Stimulated activated CD4-positive, alpha-beta T cell treated with anti-CD3 and anti-CD28 coated beads, Interleukin-15, amount 100 ng/mL, for 48 hours (primary cell): ENCODE measurements at places on chromosomes 6 and 20.

GRCh38 chr6:18247002-18247401 lies 17.3 kb downstream of the DEK start:
- no peak for DNase-seq

DNA sequence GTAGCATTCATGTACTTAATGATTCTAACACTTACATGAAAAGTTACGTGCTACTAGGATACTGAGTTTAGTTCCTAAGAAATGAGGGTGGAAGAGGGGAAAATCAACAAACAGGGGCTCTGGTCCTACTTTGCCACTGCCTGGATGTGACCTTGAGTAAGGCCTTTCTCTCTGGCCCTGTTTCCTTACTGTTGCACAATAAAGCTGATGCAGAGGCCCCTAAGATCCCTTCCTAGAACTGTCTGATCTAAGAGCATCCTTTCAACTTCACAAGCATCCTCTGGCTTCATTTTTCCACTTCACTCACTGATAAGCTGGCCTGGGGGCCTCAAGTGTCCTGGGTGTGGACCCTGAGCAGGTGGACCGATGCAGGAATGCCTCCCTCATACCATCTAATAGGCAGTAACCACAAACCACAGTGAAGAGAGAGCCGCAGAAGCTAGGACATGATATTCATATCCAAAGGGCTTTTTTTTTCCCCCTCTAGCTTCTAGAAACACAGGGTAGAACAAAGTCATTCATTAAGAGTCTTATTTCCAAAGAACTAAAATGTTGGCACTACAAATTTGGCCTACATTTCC lies 21.6 kb downstream of the FKBP1A start:
- DNase-seq = no peak

DNA sequence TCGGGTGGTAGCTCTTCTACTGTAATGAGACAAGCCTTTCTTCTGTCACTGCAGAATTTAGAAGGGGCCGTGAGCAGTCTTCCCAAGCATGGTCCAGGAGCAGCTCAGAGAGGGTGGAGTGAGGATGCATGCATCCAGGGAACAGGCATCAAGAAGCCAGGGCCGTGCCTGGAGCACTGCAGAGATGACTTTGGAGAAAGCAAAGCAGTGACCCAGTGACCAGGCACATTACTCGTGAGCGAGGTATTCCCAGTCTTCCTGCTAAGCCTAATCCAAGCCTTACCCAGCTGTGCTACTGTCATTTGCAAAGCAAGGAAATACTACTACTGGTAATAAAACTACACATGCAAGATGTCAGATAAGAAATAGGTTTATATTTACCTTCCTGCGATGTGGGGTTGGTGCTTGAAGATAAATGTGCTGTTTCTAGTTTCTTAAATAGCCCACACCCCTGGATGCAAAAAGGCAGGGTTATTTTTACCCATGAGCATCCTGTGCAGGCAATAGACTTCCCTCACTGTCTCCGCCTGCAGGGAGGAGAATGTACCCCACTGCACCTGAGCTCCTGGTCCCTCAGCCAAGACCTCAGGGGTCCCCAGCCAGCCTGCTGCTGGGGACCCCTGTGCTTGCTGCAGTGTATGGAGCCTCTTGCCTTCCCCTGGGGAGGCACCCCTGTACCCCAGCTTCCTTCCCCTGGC lies 62.9 kb downstream of the SSR1 start:
- DNase-seq = no peak

DNA sequence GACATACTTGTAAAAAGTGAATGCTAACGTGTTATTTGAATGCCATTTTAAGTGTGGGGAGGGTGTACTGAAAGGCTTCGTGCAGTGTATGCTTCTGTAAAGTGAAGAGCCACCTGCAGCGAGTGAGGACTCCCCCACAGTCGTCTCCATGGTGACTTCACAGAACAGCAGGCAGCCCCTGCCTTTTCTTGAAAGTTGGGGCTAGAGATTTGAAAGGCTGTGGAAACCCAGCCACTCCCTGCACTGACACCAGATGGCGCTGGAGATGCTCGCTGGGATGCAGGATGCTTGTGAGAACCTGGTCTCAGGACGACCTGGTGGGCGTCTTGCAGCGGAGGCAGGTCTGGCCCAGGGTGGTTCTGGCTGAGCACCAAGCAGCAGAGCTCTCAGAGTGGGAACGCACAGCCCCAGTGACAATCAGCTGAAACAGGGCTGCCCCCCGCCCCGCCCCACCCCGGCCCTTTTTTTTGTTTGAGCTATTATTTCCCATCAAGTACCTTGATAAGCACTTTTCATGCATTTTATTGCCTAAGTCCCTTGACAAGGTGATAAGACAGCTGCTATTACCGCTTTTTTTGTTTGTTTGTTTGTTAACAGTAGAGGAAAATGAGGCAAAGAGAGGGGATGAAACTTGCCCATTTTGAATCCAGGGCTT lies 150.3 kb downstream of the SYCP2 start:
- peak; percentile 23 for DNase-seq

- no peak for DNase-seq
Measured at GRCh38 chr20:62675877-62676260, 32.8 kb upstream of the NTSR1 start.

DNA sequence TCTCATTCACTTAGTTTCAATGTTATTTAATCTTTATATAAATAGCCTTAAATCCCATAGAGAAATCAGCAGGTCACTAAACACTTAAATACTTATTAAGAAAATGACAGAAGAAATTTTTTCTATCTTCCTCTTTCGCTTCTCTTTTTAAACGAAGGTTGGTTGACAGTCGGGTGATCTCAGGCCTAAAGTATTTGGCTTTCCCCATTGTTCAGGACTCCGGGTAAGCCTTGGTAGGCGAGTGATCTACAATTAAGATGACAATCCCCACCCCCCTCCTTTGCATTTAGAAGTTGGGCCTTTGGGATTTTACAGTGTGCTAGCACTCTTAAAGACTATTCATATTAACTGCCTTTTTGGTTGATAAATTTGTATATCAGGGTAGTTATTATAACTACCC lies 19.7 kb upstream of the UTRN start:
- no peak for DNase-seq

GRCh38 chr20:3047486-3048419 lies 1.9 kb downstream of the MRPS26 start:
- no peak for DNase-seq

GRCh38 chr6:28944412-28944865 lies 20.7 kb upstream of the TRIM27 start:
- DNase-seq = peak; percentile 54

- DNase-seq = peak; percentile 61
Measured at GRCh38 chr20:38863024-38863851, 57.7 kb downstream of the PPP1R16B start.

GRCh38 chr6:110468731-110469130 lies 7.7 kb downstream of the SLC22A16 start:
- DNase-seq = no peak

DNA sequence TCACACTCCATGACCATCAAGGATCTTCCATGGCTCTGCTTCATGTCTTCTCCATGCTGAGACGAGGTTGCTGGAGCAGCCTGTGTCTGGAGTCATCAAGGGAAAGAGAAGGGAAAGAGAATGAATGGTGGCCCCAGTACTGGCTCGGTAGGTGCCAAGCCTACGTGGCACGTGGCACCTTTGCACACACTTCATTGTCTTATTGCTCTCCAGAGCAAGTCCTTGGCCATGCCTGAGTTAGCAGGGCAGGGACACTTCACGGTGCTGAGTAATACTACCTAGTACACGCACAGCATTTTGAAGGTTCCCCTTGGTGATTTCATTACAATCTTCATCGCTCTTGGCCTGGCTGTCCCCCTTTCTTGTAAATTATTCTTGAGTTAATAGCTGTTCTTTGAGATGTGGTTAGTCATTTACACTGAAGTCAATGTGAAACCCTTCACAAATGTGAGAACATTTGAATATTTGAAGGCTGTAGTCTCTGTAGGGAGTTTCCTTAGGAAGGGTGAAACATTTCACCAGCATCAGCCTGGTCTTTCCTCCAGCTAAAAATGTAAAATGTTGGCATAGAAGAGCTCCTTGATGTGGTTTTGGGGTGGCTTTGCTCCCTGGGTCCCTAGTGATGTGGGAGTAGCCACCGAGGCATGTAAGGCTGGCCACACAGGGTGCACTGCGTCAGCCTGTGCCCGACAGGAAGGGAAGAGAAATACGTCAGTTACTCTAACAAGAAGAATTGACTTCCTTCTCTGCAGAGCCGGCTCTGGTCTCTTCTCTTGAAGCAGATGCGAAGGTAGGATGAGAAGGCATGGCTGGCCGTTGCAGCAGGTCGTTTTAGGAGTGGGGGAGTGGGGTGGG lies at the start of gene SYTL3:
Gene SYTL3, plus strand, starts transcription at position 766 of the 855 bp plus-strand sequence. CDS start 13,215 bp downstream, outside the sequence.
- peak; percentile 89 for DNase-seq

DNA sequence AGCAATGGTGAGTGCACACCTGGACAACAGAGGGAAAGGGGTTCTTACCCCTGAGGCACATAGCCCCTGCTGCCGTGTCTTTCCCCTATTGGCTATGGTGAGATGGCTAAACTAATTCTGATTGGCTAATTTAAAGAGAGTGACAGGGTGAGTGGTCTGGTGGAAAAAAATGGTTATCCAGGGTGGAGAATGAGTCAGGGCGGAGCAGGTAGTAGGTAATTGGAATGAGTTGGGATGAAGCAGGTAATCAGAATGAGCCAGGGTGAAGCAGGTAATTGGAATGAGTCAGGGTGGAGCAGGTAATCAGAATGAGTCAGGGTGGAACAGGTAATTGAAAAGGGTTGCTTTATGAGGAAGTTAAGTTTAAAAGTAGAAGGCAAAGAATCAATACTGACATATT lies 200.3 kb downstream of the EYA4 start:
- no peak for DNase-seq

GRCh38 chr6:127902933-127903332 lies 2.1 kb upstream of the THEMIS start:
- no peak for DNase-seq

DNA sequence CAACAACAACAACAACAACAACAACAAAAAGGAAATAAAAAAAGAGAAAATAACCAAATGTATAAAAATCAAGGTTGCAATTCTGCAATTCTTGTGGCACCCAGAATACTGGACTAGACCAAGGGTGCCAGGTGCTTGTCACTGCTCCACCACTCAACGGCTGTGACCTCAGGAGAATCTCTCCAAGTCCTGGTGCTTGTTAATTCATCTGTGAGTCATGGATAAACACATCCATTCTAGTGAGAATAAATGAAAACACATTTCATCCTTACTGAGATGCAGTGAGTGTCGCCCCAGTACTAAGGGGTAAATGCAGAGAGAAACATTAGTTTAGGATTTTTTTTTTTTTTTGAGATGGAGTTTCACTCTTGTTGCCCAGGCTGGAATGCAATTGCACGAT lies 32.0 kb downstream of the HLA-C start:
- no peak for DNase-seq

DNA sequence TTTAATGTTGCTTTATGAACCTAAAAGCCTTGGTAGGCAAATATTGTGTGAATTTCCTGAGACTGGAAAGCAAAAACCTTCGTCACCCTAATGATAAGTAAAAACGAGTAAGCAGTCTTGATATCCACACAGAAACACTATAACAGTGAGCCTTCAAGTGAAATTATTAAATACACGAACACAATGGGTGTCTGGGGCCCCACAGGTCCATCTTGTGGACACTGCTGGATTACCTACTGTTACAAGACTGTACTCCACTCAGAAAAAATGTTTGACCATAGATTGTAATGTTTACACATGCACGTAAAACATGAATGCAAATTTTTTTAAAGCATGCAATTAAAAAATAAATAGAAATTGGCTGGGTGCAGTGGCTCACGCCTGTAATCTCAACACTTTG lies 466.9 kb downstream of the CD83 start:
- DNase-seq = no peak

GRCh38 chr6:6588924-6589709 lies 597 bp downstream of the LY86 start:
- DNase-seq = no peak

DNA sequence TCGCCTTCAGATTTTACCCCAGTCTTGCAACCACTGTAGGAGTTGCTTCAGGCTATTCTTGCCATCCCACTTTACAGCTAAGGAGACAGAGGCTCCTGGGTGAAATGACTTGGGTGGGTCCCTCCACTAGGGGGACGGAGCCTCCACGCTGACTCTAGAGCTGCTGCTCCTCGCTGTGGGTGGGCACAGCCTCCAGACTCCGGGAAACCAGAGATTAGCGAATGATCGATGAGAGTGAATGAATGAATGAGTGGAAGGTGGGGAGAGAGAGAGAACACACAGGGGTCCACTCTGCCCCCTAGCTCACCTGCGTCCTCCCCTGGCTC lies 10.4 kb downstream of the ZBP1 start:
- DNase-seq = no peak

- DNase-seq = no peak
Measured at GRCh38 chr20:41608606-41609005, 9.6 kb downstream of the CHD6 start.

GRCh38 chr6:137893726-137894125 lies 26.7 kb downstream of the TNFAIP3 start:
- DNase-seq = no peak

GRCh38 chr6:147434516-147434915 lies 74.0 kb upstream of the SAMD5 start:
- no peak for DNase-seq

DNA sequence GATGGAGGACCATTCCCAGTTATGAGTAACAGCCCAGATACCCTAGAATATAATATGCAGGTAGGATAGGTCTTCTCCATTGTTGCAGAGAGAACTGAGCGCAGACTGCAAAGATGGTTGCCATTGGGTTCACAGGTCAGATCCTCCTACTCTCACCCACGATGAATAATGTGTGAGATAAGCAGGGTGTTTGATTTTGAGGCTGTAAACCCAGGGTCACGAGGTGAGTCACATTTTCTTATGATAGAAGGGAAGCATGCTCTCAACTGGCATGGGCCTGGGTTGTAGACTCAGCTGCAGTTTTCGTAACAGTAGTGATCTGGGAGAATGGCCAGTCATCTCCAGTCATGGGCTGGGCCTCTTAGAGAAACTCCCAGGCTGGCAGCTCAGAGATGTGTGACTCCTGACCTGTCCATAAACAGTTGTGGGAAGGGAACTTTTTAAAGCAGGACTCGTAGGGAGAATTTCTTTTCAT lies 74.2 kb downstream of the CD164 start:
- peak; percentile 61 for DNase-seq

- DNase-seq = no peak
Measured at GRCh38 chr20:32971703-32972161, 32.5 kb downstream of the SUN5 start.

- DNase-seq = no peak
Measured at GRCh38 chr6:109008537-109009235, 86.0 kb downstream of the SESN1 start.

DNA sequence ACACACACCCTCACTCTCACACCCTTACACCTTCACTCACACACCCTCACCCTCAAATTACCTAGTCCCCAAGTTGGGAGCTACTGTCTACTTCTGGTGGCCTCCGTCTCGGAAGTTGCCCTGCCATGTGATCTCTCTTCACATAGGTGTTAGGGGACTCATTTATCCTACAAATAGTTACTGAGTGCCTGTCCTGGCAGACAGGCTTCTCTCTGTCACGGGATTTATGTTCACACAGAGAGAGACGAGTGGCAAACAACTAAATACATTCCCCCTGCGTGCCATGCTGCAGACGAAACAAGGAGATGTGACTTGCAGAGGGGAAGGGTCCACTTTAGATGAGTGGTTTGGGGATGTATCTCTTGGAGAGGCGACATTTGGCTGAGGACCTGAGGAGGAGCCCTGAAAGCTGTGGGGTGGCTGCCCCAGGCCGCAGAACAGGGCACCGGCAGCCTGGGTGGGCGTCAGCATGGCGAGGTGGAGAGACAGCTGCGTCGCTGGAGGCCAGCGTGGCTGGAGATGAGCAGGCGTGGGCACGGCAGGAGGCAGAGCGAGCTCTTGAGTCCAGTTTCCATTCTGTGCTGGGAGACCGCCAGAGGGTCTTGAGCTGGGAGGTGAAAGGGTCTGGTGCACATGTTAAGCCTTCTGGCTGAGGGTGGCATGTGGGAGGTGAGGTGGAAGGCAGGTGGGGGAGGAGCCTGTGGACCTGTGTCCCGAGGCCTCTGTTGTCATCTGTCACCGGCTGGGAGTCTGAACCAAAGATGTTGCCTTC lies 17.2 kb downstream of the DYNLT1 start:
- DNase-seq = no peak
